CD4-positive, alpha-beta T cell treated with Interleukin-6 for 4 hours (primary cell): ENCODE measurements at places on chromosomes 12 and 14.

DNA sequence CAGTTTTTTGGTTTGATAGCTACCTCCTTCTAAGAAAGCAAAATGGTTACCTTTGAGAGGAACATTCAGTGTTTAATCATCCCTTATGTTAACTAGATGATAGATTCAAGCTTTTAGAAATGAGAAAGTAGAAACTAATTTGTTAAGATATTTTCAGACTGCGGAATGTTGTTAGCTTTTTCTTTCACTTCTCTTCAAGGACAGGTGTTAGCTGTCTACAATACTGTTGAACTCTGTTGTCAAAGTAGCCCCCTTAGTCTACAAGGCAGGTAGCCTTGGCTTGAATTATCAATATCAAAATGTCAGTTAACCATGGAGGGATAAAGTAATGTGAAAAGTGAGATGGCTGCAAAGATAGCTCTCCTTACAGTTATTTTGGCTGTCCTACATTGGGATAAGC is 14.8 kb downstream of the MAPK1IP1L start:
- DNase-seq = no peak

DNA sequence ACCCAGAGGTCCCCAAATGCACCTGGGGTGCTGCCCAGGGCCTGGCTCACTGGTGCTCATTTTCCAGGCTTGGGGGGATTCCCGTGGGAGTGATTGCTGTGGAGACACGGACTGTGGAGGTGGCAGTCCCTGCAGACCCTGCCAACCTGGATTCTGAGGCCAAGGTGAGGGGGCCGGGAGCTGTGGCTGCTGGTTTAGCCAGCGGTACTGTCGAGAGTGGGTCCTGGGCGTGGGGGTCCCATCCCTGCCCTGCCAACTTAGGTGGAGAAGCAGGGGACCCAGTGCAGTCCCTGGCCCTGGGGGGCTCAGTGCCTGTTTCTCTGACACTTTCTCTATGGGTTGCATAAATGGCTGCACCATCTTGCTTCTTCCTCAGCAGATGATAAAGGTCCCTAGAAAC is 50.9 kb downstream of the FOXN4 start:
- DNase-seq = no peak

DNA sequence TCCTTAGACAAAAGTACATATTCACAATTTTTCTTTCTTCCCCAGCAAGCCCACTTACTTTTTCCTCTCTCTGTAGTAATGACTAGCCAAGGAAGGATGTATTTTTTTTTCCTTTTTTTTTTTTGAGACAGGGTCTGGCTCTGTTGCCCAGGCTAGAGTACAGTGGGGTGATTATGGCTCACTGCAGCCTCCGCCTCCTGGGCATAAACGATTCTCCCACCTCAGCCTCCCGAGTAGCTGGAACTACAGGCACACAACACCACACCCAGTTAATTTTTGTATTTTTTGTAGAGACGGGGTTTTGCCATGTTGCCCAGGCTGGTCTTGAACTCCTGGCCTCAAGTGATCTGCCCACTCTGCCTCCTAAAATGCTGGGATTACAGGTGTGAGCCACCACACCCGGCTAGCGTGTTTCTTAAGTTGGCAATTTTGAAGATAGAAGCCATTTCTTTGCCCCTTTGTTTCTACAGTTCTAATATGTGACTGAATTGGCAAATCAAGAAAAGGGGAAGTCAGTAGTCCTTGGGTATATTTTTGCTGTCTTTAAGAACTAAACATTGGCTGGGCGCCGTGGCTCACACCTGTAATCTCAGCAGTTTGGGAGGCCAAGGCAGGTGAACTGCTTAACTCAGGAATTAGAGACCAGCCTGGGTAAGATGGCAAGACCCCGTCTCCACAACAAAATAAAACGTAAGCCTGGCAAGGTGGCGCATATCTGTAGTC is 3.2 kb upstream of the NACA start:
- DNase-seq = no peak

GRCh38 chr14:95515596-95516552 is 576 bp downstream of the SYNE3 start:
- DNase-seq = peak; percentile 83

GRCh38 chr12:47987411-47988072 is 16.7 kb downstream of the COL2A1 start:
- no peak for DNase-seq

- no peak for DNase-seq
Measured at GRCh38 chr14:81220580-81220829, 254 bp downstream of the GTF2A1 start.

GRCh38 chr12:116687888-116688287 is 50.0 kb downstream of the SPRING1 start:
- DNase-seq = peak; percentile 29

GRCh38 chr12:96456265-96456974 is 33.0 kb upstream of the CFAP54 start:
- no peak for DNase-seq

DNA sequence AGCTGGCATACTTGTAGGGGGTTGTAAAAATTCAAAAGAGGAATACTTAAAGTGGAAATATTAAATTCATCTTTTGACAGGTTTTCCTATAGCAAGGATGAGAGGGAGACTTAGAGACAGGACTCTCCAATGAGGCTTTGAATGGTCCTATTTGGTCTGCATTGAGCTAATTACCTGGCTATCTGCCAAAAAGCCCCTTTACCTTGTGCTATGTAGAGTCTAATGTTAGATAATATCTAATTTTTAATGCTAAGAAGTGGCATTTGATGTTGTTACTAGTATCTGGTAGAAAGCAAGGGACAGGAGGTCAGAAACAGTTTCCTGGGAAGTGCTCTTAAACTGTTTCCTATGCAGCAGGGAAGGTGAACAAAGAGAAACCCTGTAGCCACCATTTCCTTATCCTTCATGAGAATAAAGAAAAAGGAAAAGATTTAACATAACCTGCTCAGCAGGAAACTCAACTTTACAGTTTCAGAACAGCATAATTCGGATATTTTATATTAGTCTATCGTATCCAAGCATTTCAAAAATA is 550.0 kb downstream of the SOX5 start:
- no peak for DNase-seq

DNA sequence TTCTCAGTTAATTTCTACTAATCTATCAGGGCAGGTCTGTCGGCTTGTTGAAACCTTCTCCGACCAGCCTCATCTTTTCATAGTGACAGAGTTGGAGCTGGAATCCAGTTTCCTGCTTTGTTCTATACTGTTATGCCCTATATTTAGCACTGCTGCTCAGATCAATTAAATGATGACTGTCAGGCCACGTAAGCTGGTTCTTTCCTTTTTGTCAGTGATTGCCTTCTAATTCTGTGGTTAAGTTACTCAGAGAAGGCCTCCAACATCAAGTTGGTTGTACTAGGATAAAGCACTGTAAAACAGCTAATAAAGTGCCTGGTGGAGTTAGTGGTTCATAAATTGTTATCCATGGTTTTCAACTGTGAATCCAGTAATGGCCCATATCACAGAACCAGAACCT is 22.6 kb downstream of the DERA start:
- DNase-seq = no peak

GRCh38 chr14:20877016-20877415 is 14.2 kb upstream of the RNASE3 start:
- no peak for DNase-seq

- no peak for DNase-seq
Measured at GRCh38 chr12:77606348-77606747, 224.3 kb upstream of the NAV3 start.

- no peak for DNase-seq
Measured at GRCh38 chr12:59459966-59460660, 135.7 kb upstream of the SLC16A7 start.

DNA sequence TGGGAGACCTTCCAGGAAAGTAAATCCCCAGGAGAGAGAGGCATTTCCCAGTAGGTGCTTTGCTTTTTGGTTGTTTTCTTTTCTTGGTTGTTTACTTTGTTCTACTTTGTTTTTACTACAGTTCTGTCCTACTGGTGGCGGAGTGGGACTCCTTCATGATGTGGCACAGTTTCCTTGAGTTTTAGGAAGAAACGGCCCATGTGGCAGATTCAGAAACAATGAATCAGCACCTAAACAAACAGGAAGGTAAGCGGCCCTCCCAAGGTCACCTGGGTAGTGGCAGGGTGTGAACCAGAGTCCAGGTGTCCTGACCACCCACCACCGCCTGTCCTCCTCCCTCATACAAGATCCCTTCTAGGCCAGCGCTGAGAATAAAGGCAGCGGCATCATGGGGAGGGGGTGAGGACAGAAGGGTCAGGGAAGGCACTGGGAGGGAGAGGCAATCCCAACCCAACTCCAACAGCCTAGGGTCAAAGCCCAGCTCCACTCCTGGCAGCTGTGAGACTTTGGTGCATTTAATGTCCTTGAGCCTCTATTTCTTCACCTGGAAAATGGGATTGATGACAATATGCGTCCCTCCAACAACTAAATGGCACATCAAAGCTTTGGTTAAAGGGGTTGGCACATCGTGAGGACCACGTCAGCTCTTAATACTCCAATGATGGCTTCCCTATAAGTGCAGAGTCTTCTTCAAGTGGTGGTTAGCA is 111.5 kb upstream of the BCL2L14 start:
- DNase-seq = peak; percentile 20

DNA sequence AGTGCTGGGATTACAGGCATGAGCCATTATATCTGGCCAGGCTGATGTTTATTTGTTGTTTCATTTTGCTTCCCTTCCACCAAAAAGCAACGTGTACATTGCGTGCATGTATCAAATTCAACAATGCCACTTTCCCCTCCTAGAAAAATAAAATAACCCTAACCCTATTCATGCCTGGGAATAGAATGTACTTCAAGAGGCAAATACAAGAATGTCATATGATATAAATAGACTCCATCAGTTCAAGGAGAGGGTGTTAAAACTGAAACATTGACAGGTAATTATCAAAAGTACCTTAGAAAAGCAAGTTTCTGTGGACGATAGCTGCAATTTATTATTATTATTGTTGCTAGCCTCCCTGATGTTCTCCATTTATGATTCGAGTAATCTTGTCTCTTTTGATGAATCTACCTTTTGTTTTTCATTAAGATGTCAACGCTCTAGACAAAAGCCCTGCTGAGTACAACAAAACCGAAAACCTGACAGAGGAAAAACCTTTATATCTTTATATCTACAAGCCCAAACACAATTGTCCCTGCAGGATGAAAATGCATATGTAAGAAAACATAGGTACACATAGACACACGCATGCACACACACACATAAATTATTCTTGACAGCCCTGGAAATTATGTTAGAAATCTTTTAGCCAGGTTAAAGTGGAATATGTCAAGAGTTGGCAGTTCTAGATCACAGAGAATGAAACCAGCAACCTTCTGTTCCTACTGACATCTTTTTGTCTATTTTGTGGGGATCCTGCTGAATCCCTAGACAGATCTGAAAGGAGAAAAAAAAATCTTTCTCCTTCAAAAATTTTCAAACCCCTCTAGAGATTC is 98.9 kb downstream of the BTG1 start:
- no peak for DNase-seq

DNA sequence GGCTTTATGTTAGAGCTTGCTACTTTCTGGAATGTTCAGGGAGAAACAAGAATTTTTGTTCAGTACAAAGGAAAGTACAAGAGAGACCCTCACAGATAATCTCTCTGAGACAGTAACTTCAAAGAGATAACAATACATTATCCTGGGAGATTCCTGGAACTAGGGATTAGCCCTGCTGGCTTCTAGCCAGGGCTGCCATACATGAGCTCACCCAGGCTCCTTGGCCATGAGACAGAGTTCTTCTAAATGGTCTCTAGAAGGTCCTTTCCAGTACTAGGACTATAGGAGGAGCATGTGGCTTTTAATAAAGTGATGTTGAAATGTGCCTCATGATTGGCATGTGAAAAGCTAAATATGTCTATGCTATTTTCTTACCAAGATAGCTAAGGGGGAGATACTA is 342.5 kb downstream of the EMP1 start:
- no peak for DNase-seq

GRCh38 chr14:101435546-101435945 is 125.7 kb upstream of the DIO3 start:
- DNase-seq = no peak

DNA sequence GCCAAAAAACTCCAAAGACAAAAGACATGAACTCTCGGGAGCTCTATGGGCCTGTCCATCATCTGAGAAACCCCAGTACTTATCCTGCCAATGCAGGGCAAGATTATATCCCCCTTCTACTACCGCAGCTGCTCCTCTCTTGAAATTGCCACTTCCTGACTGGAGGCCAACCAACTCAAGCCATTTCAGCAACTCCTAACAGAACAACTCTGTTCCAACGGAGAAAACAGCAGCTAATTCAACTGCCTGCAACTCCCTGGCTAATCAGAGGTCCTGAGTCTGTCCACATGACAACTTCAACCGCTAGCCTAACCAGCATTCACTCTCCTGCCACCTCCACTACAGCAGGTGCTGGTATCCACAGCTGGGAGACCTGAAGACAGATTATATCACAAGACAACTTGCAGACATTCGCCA is 24.1 kb downstream of the CEP83 start:
- DNase-seq = no peak

- no peak for DNase-seq
Measured at GRCh38 chr12:57543581-57543980, 3.4 kb downstream of the DCTN2 start.

GRCh38 chr12:126706300-126706699 is 1560.7 kb upstream of the TMEM132C start:
- no peak for DNase-seq

- DNase-seq = no peak
Measured at GRCh38 chr12:89260841-89261637, 91.3 kb downstream of the DUSP6 start.

DNA sequence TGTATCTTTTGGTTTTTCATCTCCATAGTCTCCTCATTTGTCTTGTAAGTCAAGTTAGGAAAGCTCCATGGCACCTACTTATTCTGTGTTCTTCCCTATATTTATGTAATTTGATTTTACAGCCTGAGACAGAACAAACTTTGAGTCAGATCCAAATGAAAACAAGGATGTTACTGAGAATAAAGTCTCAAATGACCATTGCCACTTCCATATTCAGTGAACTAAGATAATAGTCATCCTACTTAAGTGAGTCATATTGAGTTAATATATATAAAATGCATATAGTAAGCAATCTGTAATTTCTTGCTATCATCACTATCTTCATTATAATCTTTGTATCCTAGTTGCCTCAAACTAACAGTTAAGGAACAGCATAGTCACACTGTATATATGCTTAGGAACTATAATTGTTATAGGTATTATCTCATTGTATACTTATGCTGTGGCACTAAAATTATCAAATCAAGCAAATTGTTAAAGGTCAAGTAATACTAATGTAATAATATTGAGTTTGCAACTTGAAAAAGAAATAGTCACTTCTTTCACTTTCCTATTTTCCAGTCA is 30.8 kb downstream of the TMTC3 start:
- no peak for DNase-seq

DNA sequence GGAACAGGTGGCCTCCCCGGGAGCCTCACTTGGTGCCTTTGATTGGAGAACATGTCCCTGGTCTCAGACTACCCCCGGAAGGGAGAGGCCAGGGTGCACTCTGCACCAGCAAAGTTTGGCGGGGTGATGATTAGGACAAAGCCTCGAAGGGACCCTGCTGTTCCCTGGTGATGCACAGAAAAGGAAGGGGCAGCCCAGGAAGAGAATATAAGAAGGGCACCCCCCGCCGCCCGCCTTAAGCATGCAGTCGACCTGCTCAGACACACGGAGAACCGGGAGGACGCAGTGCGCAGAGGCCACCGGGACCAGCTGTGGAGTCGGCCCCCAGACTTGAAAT is 6.9 kb downstream of the SCARB1 start:
- DNase-seq = no peak

GRCh38 chr14:100569734-100570286 is 17.4 kb downstream of the BEGAIN start:
- no peak for DNase-seq
